Occipital lobe (tissue), 3 donors: ENCODE measurements at places on chromosomes 12 and 14. TPM values are rescaled to one million over a fixed set of nuclear protein-coding genes. Genes with fewer than 3 reads are reported as not detected.
A peak's percentile ranks its signal among the peaks of the same experiment; 100 is the strongest.

The ITGB7 gene
- total RNA-seq = not detected

The SLC39A5 gene
- not detected for total RNA-seq

The FSCB gene
- not detected for total RNA-seq

The TAPBPL gene
- 0.78 TPM for total RNA-seq

DNA sequence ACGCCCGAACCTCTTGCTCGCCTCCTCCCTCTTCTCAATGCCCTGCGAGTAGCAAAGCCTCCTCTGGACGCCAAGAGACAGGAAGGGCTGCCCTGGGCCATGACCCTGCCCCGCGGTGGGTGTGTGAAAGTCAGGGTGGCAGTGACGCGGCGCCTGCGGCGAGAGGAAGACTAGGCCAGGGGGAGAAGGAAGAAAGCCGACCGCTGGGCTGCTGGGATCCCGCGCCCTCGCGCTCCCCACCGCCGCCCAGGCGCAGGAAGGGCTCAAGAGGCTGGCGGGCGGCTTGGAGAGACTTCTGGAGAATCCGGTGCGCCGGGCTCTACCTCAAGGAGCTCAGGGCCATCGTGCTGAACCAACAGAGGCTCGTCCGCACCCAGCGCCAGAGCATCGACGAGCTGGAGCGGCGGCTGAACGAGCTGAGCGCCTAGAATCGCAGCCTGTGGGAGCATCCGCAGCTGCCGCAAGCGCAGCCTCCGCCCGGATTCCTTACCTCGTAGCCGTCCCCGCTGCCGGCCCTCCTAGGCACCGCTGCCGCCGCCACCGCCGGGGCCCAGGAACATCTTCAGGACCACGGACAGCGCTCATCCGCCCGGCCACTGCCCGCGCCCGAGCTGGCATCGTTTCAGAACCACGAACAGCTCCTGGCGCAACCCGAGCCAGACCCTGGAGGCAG is 105.0 kb upstream of the PRB2 start:
- peak; percentile 54 for DNase-seq

DNA sequence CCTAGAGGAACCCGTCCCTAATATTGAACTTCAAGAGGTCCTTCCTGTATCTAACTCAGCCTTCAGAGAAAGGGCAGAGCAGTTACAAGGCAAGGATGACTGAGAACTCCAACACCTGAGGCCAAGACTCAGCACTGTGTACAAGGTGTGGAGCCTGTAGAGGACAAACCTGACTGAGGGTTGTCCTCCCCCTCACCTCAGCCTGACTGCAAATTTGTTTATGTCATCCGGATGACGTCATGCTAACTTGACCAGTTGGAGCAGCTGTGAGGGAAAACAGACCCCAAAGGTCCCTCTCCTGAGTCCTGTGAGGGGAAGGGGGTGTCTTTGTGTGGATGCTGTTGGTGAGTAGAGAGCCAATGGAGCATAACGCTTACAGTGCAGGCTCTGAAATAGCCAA is 4.3 kb downstream of the CRACR2A start:
- no peak for DNase-seq

GRCh38 chr12:103705927-103706326 is 118.9 kb downstream of the STAB2 start:
- DNase-seq = no peak
